Gastrocnemius medialis (tissue), 4 donors: ENCODE measurements at places on chromosomes 2 and 18.

DNA sequence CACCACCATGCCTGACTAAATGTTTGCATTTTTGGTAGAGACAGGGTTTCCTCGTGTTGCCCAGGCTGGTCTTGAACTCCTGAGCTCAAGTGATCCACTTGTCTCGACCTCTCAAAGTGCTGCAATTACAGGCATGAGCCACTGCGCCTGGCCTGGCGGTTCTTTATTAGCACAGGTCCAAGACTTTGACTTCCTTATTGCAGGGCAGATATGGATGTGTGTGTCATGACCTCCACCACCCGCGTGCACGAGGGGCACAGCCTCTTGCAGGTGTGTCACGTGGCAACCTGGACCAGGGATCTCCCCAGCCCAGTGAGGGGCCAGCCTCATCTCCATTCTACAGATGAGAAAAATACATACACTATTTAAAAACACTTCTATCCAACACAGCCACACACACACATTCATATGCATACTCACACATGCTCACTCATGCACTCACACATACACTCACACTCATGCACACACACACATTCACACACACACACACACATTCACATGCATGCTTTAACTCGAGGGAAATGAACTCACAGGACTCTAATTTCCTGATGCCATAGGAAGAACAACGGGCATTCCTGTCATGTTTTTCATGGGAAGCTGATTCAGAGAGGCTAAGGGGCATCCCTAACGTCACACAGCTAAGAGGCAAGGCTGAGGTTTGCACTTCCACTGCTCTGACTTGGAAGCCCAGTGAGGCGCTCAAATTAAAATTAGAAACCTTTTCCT, 38.8 kb downstream of the RRM2 start:
- no peaks in the 10 kb centered on the region for H3K36me3 ChIP-seq
- H3K27me3 ChIP-seq, result no peaks in the 10 kb centered on the region
- no peak overlapping the region for H3K4me3 ChIP-seq

GRCh38 chr2:178863130-178863855, 56.1 kb upstream of the TTN start:
- no peak for DNase-seq
- peaks cover 73% of the 10 kb centered on the region for H3K4me1 ChIP-seq
- no peaks in the 10 kb centered on the region for H3K36me3 ChIP-seq
- peak overlapping the region; percentile 54 for H3K4me3 ChIP-seq
- peak overlapping the region; percentile 96 for H3K27ac ChIP-seq

- no peaks in the 10 kb centered on the region for H3K4me1 ChIP-seq
- no peak overlapping the region for H3K4me3 ChIP-seq
- no peaks in the 10 kb centered on the region for H3K27me3 ChIP-seq
- DNase-seq, result no peak
- H3K36me3 ChIP-seq, result no peaks in the 10 kb centered on the region
Observed at GRCh38 chr2:225310745-225311144, 88.8 kb upstream of the NYAP2 start.

GRCh38 chr2:2061091-2061696, 269.9 kb downstream of the MYT1L start:
- H3K27ac ChIP-seq, result no peak overlapping the region
- no peaks in the 10 kb centered on the region for H3K4me1 ChIP-seq
- DNase-seq, result no peak

DNA sequence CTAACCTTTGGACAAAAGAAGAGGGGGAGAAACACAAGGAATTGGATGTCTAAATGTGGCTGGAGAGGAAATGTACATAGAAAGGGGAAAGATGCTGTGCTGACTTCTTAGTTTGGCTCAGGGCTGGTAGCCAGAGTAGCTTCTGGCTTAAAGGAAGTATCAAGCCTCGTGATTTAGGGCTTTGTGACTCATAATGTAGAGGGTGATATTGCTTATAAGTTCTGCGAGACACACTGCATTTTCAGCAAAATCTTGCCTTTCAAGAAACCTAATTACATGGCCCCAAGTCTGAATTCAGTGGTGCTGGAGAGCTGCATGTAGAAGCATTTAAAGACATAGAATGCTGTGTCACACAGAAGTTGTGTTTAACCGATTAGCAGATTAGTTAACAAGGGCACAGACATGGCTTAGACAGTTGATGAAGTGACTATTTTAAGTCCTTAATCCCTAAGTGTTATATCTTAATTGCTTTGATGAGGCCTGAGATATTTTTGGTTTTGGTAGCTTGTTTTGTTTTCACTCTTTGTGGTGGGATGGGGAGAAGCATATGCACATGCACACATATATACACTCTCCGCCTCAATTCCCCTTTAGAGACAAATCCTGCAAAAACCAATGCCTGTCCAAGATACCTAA, 66.4 kb downstream of the EPAS1 start:
- H3K27me3 ChIP-seq, result no peaks in the 10 kb centered on the region
- no peak for DNase-seq
- no peaks in the 10 kb centered on the region for H3K36me3 ChIP-seq
- H3K4me1 ChIP-seq, result peaks cover 7% of the 10 kb centered on the region

DNA sequence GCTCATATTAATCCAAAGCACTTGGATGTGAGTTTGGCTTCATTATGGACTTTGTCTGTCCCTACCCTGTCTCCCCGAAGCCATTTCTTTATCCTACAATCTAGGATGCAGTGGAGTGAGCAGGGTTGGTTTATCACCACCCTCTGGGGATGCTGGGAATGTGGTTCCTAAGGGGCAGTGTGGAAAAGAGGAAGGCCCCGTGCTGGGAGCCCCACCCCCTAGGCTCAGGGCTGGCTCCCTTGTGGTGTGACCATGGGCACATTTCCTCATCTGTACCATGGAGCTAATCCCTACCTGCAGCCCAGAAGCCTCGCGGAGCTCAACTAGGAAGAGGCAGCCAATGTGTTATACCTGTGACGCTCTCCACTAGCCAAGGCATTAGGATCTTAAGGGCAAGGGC, 92.5 kb downstream of the TGOLN2 start:
- no peaks in the 10 kb centered on the region for H3K36me3 ChIP-seq
- no peak for DNase-seq
- no peak overlapping the region for H3K27ac ChIP-seq
- H3K4me1 ChIP-seq, result no peaks in the 10 kb centered on the region
- H3K27me3 ChIP-seq, result no peaks in the 10 kb centered on the region
- H3K4me3 ChIP-seq, result no peak overlapping the region

GRCh38 chr2:178914259-178914849, 107.1 kb upstream of the TTN start:
- peak overlapping the region; percentile 83 for H3K27ac ChIP-seq
- no peak overlapping the region for H3K4me3 ChIP-seq
- H3K36me3 ChIP-seq, result no peaks in the 10 kb centered on the region
- H3K27me3 ChIP-seq, result no peaks in the 10 kb centered on the region

DNA sequence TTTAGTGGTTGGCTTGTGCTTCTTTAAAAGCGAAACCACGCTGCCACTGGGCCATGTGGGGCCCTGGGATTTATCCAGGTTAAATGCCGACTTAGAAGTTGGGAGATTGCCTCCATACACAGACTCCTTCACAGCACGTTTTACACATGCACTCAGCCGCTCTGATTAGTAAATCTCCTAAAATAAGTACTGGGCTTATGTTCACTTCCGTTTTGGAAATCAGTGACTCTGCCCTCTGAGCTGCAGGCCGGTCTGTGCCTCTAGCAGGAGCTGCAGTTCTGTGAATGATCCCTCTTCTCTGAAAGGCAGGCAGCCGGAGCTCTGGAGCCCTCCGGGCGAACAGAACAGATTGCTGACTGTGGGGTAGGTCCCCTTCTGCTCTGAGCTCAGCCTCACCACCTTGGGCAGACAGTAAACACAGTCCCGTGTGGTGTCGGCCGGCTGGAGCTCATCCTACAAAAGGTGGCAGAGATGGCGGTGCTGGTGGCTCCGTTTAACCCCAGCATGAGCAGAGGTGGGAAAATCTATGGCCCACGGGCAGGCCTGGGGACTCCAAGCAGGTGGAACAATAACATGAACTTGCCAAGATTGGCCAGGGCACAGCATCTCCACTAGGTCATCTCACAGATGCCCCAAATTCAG, 9.8 kb upstream of the RAB17 start:
- H3K4me1 ChIP-seq, result peaks cover 17% of the 10 kb centered on the region
- peak overlapping the region; percentile 88 for H3K27ac ChIP-seq
- no peaks in the 10 kb centered on the region for H3K36me3 ChIP-seq
- peak overlapping the region; percentile 42 for H3K4me3 ChIP-seq
- H3K27me3 ChIP-seq, result no peaks in the 10 kb centered on the region

GRCh38 chr2:138649571-138649970, 130.6 kb downstream of the NXPH2 start:
- H3K4me1 ChIP-seq, result no peaks in the 10 kb centered on the region
- no peaks in the 10 kb centered on the region for H3K36me3 ChIP-seq
- H3K4me3 ChIP-seq, result no peak overlapping the region

GRCh38 chr2:88059979-88060906, 4.7 kb upstream of the KRCC1 start:
- H3K4me1 ChIP-seq, result peaks cover 8% of the 10 kb centered on the region
- H3K4me3 ChIP-seq, result no peak overlapping the region
- no peaks in the 10 kb centered on the region for H3K36me3 ChIP-seq
- no peaks in the 10 kb centered on the region for H3K27me3 ChIP-seq
